ENCODE measurements at places on chromosomes 16 and 17.
A peak's percentile ranks its signal among the peaks of the same experiment; 100 is the strongest.

- no peak within 1 kb of the TSS for H3K4me3 ChIP-seq
- no peak for DNase-seq
- H3K27me3 ChIP-seq, result no peaks in the 10 kb centered on the region
- no peak within 1 kb of the TSS for H3K27ac ChIP-seq
- no peaks in the 10 kb centered on the region for H3K36me3 ChIP-seq
These were observed at the start of gene CCL3 for GRCh38 chr17:36089888-36090836. Gene CCL3, minus strand, starts transcription at chr17:36090143. Its CDS starts 85 bp downstream, at chr17:36090058.

GRCh38 chr17:77853191-77853977, 105.1 kb upstream of the TNRC6C start:
- peaks cover 13% of the 10 kb centered on the region for H3K27me3 ChIP-seq
- no peaks in the 10 kb centered on the region for H3K36me3 ChIP-seq
- DNase-seq, result no peak
- no peak overlapping the region for H3K4me3 ChIP-seq
- no peaks in the 10 kb centered on the region for H3K4me1 ChIP-seq

DNA sequence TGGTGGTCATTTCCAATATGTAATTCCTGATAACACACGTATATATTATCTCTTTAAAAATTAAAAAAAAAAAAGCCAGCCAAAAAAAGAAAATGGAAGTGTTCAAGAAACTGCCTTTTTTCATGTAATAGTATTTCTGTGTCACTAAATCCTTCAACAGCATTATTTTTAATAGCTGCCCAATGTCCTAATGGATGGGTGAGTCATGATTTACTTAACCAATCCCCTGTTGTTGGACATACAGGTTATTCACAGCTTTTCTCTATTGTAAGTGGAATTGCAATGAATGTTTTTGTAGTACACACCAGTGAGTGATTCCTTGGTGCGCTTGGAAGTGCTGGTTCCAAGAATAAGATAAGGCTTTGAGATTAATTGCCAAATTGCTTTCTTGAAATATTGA, 124.9 kb downstream of the WWOX start:
- no peaks in the 10 kb centered on the region for H3K27me3 ChIP-seq
- H3K4me1 ChIP-seq, result peaks cover 24% of the 10 kb centered on the region
- no peak overlapping the region for H3K27ac ChIP-seq
- no peak overlapping the region for H3K4me3 ChIP-seq

DNA sequence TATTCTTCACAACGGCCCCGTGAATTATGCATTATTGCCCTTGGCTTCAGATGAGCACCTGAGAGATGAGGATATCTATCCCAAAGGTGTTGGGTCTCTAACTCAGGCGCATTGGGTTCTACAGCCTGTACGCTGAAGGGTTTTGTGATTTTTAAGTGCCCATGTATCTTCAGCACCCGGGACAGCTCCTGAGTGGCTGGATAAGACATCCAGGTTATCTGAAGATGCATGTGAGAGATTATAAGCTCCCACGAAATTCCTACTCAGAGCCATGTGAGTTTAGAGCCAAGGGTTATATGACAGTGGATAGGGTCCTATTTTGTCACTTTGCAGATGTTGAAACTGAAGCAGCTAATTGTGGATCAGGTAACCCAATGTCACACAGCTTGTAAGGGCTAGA, 612.3 kb upstream of the EEF2KMT start:
- H3K36me3 ChIP-seq, result no peaks in the 10 kb centered on the region
- no peaks in the 10 kb centered on the region for H3K27me3 ChIP-seq
- no peaks in the 10 kb centered on the region for H3K4me1 ChIP-seq
- no peak overlapping the region for H3K27ac ChIP-seq

- peaks cover 82% of the 10 kb centered on the region for H3K27me3 ChIP-seq
- no peak overlapping the region for H3K27ac ChIP-seq
- no peaks in the 10 kb centered on the region for H3K36me3 ChIP-seq
- H3K4me3 ChIP-seq, result no peak overlapping the region
- H3K4me1 ChIP-seq, result no peaks in the 10 kb centered on the region
These were observed 148.8 kb downstream of the ENGASE start for GRCh38 chr17:79223471-79223870.

DNA sequence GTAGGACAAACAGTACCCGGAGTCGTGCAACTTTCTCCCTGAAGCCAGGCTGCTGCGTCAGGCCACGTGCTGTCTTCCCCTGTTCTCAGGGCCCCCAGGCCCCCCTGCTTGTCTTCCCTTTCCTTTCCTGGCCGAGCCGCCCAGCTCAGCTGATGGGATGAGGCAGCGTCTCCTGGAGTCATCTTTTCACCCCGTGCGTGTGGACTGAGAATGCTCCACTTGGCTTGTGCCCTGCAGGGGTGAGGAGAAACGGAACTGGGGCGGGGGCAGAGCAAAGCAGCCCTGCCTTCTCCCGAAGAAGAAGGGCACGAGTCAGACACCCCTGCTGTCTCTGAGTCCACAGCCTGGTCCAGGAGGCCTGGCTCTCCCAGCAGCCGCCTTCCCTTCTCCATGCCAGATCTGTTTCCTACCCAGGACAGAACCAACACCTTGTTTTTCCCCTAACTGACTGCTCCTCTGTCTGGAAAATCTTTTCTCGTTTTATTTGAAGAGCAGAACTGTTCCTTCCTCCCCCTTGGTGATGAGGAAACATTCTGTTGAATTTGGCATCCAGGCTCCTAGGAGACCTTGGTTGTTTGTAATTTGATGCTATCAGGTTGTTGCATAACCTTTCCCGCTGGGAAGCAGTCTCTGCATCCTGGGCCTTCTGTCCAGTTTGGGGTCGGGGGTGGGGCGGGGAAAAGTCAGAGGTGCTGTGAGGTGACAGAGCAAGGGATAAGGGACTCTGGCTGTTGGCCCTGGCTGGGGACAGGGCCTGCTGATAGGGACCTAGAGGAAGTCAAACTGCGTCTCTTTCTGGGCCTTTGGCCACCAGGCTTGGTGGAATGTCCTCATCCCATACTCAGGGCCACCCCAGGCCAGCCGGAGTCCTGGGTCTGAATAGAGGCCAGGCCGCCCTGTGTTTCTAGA, 78.8 kb downstream of the WIPI1 start:
- H3K36me3 ChIP-seq, result no peaks in the 10 kb centered on the region
- peak overlapping the region; percentile 97 for H3K27ac ChIP-seq
- H3K4me1 ChIP-seq, result peaks cover 78% of the 10 kb centered on the region
- H3K4me3 ChIP-seq, result peak overlapping the region; percentile 72

- no peak overlapping the region for H3K4me3 ChIP-seq
- H3K27me3 ChIP-seq, result no peaks in the 10 kb centered on the region
- no peak for DNase-seq
These were observed 42.0 kb upstream of the PVALEF start for GRCh38 chr17:81123052-81124048.

DNA sequence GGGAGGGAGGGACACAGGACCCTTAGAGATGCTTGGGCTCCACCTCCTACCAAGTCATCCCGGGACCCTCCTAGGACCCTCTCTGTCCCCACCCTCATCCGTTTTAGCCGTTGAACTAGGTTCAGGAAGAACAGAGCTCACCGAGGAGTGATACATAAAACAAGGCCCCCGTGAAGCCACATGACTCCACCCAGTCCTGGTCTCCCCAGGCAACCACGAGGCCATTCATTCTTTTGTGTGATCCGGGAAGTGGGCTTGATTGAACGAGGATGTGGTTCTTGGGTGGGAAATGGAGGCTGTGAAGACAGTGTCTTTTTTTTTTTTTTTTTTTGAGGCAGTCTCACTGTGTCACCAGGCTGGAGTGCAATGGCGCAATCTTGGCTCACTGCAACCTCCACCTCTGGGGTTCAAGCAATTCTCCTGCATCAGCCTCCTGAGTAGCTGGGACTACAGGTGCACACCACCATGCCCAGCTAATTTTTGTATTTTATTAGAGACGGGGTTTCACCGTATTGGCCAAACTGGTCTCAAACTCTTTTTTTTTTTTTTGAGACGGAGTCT, 14.8 kb downstream of the TRARG1 start:
- no peaks in the 10 kb centered on the region for H3K36me3 ChIP-seq
- no peak for DNase-seq
- H3K27me3 ChIP-seq, result peaks cover 11% of the 10 kb centered on the region
- peaks cover 10% of the 10 kb centered on the region for H3K4me1 ChIP-seq

DNA sequence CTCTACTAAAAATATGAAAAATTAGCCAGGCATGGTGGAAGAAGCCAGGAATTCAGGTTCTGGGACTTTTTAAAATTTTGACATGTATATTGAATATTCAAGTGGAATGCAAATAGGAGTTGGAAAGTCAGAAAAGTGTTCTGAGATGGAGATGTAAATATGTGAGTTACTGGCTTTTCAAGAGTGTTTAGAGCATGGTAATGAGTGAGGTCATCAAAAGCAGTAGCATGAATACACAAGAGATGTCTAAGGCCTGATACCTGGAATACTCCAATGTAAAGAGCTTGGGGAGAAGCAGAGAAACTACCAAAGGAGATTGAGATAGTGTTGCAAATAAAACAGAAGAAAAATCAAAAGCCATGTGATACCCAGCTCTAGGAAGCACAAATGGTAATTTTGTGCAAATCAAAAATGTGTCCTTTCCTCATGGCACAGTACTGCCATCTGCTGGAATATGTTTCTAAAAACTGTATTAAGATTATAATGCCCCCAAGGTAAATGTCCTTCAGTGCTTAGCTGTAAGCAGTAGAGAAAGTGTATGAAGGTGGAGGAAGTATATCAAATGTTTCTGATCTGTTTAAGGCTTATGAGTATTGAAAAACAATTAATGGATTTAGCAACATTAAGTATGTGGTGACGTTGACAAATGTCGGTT, 908.4 kb downstream of the KCNJ18 start:
- no peaks in the 10 kb centered on the region for H3K27me3 ChIP-seq
- peak; percentile 35 for DNase-seq
- no peaks in the 10 kb centered on the region for H3K4me1 ChIP-seq
- H3K36me3 ChIP-seq, result no peaks in the 10 kb centered on the region
- H3K4me3 ChIP-seq, result no peak overlapping the region

DNA sequence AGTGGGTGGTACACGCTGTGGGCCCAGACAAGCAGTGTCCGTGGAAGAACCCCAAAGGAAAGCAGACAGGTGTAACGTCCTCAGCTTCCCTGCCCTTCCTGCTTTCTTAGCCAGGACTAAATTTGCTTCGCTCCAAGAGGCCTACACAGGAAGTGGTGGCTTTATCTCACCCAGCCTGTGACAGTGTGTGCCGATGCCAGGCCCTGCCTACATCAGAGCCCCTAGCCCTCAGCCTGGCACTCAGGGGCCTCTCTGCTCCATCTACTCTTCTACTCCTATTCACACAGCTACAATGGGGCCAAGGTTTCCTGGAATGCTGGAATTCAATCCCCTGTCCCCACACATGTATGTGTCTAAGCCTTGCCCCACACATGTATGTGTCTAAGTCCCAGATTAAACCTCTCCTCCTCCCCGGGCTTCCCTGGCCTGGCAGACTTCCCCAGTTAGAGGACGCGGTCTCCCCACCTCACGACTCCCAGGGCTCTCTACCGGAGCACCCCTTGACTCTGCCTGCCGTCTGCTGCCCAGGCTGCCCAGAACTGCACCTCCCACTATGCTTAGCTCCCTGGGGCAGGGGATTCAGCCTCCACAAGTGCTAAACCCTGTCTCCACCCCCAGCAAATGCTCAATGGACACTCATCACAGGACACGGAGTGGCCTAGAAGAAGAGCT, 8.2 kb downstream of the PGAP3 start:
- H3K27ac ChIP-seq, result no peak overlapping the region
- no peak overlapping the region for H3K4me3 ChIP-seq
- peaks cover 1% of the 10 kb centered on the region for H3K36me3 ChIP-seq
- no peak for DNase-seq
- H3K27me3 ChIP-seq, result no peaks in the 10 kb centered on the region

- H3K4me1 ChIP-seq, result peaks cover 35% of the 10 kb centered on the region
- H3K36me3 ChIP-seq, result peaks cover 48% of the 10 kb centered on the region
- peak overlapping the region; percentile 96 for H3K4me3 ChIP-seq
- H3K27me3 ChIP-seq, result no peaks in the 10 kb centered on the region
- DNase-seq, result no peak
- peak overlapping the region; percentile 53 for H3K27ac ChIP-seq
These were observed 1.3 kb downstream of the HGS start for GRCh38 chr17:81685108-81685507.

DNA sequence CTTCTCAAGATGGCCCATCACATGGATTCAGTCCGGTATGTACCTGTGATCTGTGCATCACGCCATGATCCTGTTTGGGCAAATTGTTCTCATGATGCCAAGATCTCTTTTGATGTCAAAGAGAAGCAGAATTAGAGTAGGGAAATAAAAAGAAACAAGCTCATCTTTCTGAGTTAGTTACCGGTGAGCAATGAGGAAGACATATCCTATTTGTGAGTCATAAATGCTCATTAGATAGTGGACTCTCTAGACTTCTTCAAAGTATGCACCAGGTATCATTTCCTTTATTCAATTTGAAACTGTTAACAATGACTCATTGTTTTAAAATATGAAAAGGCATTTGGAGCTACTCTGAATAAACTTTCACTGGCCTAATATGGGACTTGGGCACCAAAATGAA, 8.0 kb upstream of the KRTAP4-12 start:
- H3K4me1 ChIP-seq, result no peaks in the 10 kb centered on the region
- no peaks in the 10 kb centered on the region for H3K36me3 ChIP-seq
- H3K27ac ChIP-seq, result no peak overlapping the region
- H3K27me3 ChIP-seq, result 0 out of 3 replicates have a peak, but pooled peaks cover 3% of the 10 kb centered on the region
- H3K4me3 ChIP-seq, result no peak overlapping the region
- peak; percentile 23 for DNase-seq

DNA sequence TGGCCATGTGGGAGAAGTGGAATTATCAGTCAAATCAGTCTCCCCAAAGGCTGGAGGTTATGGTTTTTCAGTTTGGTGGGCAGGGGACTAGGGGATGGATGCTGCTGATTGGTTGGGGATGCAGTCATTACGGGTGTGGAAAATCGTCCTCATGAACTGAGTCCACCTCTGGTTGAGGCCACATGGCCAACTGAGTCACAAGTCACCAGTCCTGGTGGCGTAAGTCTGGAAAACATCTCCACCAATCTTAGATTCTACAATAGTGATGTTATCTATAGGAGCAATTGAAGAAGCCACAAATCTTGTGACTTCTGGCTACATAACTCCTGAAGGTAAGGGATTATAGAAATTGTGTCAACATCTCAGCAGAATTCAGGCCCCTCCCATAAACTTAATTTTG, 5.2 kb upstream of the RNF135 start:
- H3K36me3 ChIP-seq, result no peaks in the 10 kb centered on the region
- DNase-seq, result no peak
- no peaks in the 10 kb centered on the region for H3K4me1 ChIP-seq
- H3K4me3 ChIP-seq, result no peak overlapping the region

- H3K27ac ChIP-seq, result no peak overlapping the region
- DNase-seq, result peak; percentile 29
- H3K4me1 ChIP-seq, result peaks cover 17% of the 10 kb centered on the region
- H3K27me3 ChIP-seq, result no peaks in the 10 kb centered on the region
These were observed 27.0 kb downstream of the CBFB start for GRCh38 chr16:67055712-67056487.

DNA sequence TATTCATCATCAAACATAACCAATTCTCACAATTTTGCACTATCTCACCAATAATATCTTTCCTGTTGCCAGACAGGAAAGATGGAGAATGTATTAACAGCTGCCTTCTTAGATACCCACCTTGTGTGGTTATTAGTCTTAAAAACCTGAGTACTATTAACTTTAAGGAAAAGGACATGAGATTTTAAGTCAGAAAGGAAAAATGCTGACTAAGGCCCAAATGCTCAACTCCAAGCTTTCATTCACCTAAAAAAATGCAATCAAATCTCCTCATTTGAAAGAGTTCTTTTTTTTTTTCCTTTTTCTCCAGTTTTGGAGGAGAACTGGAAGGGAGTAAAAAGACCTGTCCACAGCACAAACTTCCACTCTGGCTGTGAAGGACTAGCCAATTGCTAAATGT, 61.3 kb upstream of the PHOSPHO1 start:
- H3K27ac ChIP-seq, result no peak overlapping the region
- H3K4me1 ChIP-seq, result peaks cover 8% of the 10 kb centered on the region
- DNase-seq, result no peak
